ENCODE measurements at places on chromosomes 16 and 17.

- no peak for DNase-seq
These were observed 348.3 kb downstream of the C16orf95 start for GRCh38 chr16:86968866-86969265.

DNA sequence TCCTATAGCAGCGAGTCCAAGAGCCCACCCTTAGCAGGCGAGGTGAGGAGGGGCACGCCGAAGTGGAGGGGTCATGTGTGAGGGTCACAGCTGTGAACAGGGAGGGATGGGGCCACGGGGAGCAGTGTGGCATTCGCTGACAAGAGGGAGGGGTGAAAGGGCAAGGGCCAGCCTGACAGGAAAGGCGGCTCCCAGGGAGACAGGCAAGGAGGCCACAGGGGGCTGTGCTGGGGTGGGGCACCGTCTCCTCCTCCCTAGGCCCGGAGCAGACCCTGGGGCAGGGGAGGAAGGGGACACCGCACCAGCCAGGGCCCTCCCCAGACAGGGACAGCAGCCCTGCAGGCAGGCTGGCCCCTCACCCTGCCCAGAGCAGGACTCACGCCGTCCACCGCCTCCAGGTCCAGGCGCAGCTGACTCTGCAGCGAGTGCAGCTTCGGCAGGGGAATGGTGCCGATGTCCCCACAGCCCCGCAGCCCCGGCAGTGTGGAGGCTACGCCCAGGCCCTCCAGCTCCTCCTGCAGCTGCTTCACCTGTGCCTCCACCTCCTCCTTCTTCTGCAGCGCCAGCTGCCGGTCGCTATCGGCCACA, 15.1 kb downstream of the GNPTG start:
- DNase-seq: no peak

- no peak for DNase-seq
These were observed 36.9 kb upstream of the CPHXL start for GRCh38 chr16:75763204-75763603.

- DNase-seq: no peak
These were observed 10.0 kb upstream of the IRX3 start for GRCh38 chr16:54296543-54296942.

- no peak for DNase-seq
These were observed 252.1 kb downstream of the PHKB start for GRCh38 chr16:47713225-47713595.

DNA sequence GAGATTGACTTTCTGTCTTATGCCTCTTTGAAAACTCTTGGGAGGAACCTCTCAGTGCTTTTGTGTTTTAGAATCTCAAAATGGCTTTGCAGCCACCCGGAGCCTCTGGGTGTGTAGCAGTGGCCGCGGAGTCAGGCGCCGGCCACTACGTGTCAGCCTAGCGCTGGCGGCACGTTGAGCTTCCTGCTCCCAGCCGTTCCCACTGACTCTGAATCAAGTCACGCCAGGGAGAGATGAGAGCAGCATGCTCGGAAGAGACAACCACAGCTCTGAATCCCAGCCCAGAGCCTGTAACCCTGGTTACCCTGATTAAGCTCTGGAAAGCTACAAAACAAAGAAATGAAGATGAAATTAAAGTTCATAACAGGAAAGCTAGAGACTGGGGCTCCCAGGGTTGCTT, 97.4 kb upstream of the CACNG5 start:
- no peak for DNase-seq

GRCh38 chr17:72282439-72283029, 161.7 kb downstream of the SOX9 start:
- DNase-seq: no peak

- no peak for DNase-seq
These were observed 121.7 kb downstream of the MYO1D start for GRCh38 chr17:32755045-32755805.

DNA sequence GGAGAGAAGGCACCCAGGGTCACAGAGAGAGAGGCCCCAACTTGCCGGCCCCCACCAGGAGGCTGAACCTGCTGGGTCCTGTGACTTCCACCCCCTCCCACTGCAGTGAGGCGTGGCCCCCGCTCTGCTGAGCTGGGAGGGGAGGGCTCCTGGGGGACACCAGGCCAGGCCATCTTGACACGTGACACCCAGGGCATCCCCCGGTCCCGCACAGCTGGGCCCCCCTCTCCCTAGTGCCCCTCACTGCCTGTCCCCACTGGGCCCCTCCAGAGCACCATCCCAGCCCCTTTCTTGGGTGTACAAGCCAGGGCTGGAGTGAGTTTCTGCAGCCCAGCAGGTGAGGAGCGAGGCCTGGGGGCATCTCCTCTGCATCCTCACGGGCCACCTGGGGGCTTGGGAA, 12.4 kb downstream of the UBALD1 start:
- DNase-seq: no peak

- no peak for DNase-seq
These were observed 249.3 kb downstream of the CEP112 start for GRCh38 chr17:65942592-65942991.

DNA sequence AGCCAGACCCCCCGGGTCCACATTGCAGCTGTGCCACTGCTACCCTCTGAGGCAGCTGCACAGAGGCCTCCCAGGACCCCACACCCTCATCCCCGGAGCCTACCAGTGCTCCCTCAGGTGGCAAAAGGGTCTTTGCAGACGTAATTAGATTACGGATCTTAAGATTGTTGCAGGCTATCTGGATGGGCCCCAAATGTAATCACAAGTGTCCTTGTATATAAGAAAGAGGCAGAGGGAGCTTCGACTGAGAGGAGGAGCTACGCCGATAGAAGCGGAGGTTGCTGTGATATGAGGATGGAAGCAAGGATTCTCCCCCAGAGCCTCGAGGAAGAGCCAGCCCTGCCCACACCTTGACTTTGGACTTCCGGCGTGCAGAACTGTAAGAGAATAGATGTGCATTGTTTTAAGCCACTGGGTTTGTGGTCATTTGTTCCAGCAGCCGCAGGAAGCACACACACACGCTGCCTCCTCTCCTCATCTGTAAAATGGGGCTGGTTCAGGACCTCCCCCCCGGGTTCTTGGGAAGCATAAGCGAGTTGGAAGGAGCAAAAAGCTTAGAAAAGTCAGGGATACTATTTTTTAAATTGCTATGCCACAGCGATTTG, 10.5 kb upstream of the RAI1 start:
- DNase-seq: no peak

GRCh38 chr17:63517825-63518534, 5.2 kb upstream of the KCNH6 start:
- DNase-seq: no peak

- no peak for DNase-seq
These were observed 205.6 kb downstream of the FOXL1 start for GRCh38 chr16:86783636-86784626.

DNA sequence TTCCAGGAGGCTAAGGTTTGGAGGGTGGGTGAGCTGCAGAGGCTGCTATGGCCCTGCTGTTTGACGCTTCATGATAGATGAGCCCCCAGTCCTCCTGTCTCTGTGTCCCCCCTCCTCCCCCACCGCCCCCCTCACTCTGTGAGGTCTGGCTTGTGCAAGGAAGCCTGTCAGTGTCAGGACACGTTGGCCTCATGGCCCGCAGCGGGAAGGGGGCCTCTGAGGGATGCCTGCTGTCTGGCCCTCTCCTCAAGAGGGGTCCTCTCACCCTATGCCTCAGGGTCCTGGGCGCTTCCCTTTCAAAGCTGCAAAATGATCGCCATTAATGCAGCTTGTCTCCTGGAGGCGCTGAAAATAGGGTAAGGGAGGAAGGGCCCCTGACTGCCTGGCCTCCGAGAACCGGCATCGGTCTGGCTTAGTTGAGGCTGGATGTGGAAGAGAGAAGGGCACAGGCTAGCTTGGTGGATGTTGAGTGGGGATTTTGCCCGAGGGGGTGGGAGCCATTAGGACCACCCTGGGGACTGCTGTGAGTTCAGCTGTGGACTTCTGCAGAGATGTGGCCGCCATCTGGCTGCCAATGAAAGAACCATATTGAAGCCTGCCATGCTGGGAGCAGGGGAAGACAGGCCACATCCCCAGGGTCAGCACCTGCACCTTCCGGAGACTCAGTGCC, 14.8 kb upstream of the GOSR2 start:
- no peak for DNase-seq

GRCh38 chr17:27569257-27569722, 61.7 kb upstream of the LGALS9 start:
- DNase-seq: peak; percentile 14

- DNase-seq: no peak
These were observed 241.9 kb downstream of the CDH11 start for GRCh38 chr16:64880006-64880405.

DNA sequence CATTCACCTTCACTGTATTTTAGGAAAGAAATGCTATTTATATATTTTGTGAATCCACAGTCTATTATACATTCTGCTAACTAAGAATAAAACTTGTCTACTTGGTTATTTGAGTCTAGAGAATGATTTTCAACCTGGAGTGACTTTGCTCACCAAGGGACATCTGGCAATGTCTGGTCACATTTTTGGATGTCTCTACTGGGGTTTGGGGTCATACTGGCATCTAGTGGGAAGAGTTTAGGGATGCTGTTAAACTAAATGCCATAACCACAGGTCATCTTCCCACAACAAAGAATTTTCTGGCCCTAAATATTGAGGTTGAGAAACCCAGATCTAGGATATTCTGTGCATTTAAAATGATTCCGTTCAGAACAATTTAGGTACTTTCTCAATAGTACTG, 26.0 kb downstream of the KCNJ16 start:
- DNase-seq: no peak

GRCh38 chr16:82344157-82344556, 174.1 kb upstream of the MPHOSPH6 start:
- DNase-seq: no peak

DNA sequence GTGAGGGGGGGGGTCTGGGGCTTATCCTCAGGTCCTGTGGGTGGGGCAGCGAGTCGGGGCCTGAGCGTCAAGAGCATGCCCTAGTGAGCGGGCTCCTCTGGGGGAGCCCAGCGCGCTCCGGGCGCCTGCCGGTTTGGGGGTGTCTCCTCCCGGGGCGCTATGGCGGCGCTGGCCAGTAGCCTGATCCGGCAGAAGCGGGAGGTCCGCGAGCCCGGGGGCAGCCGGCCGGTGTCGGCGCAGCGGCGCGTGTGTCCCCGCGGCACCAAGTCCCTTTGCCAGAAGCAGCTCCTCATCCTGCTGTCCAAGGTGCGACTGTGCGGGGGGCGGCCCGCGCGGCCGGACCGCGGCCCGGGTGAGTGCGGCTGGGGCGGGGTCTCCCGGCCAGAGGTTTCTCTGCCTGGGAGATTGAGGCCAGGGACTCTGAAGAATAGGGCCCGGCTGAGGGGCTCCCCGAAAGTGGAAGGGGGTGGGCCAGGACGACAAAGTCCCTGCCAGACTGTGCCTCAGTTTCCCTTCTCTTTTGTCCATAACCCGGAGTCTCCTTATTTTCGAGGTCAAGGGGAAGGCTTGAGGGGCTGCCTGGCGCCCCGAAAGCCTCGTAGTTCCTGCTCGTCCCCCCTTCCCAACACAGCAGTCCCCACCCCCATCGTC, at the start of gene FGF11:
FGF11 (plus strand) TSS at position 51 of the 651 bp plus-strand sequence; CDS start at position 160, 109 bp downstream.
- DNase-seq: no peak

DNA sequence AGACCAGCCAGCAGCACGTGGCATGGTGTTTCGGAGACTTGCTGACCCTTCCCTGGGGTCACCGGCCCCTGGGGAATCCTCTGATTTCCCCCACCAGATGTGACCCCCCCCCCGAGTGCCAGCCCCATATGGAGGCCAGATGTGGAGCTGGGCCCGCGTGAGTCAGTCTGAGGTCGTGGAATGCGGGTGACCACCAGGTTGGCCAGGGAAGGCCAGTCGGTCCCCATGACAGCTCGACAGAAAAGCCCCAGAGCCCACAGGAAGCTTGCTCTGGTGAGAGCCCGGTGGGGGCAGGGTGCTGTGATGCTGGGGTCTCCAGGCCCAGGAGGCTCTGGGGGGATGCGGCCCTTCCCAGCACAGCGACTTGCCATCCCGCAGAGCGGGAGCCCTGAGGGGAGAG, 209.0 kb downstream of the NTN1 start:
- DNase-seq: no peak

- no peak for DNase-seq
These were observed 2.4 kb downstream of the POLR3K start for GRCh38 chr16:50769-51591.

DNA sequence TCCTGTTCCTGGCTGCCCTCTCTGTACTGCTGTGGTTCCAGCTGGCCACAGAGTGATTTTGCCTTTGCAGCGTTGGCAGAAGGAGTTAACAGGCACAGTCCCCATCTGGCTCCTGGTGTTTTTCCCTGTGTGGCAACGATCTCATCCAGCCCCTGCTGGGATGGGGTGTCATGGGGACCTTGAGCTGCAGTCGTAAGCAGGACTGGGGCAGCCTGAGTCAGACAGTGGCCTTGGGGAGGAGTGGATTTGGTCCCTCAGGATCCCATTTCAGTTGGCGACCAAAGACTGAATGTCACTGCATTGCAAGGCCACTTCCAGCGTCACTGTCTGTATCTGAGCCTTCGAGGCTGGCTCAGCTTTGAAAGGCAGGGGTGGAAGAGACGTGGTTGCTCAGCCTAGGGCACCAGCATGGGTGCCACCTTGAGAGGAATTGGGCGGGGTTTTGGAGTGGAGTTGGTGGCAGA, 11.9 kb downstream of the TMEM94 start:
- DNase-seq: no peak

- DNase-seq: peak; percentile 27
These were observed 52.1 kb downstream of the KLHDC4 start for GRCh38 chr16:87713451-87714229.

DNA sequence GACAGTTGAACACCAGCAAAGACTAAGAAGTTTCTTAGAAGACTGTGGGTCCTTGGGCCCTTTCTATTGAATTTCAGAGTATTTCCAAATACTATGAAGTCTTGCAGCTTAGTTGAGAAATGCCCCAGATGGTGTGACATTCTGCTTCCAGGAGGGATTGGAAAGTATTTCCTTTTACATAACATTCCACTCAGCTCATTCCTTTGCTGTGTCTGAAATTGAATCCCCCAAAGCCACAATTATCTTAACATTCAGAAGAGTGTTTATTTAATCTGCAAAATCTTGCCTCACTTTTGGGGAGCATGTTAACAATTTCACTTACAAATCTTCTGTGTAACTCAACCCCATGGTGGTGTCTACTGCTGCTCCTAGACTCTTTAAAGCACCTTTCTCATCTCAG, 307.7 kb downstream of the WWOX start:
- no peak for DNase-seq

DNA sequence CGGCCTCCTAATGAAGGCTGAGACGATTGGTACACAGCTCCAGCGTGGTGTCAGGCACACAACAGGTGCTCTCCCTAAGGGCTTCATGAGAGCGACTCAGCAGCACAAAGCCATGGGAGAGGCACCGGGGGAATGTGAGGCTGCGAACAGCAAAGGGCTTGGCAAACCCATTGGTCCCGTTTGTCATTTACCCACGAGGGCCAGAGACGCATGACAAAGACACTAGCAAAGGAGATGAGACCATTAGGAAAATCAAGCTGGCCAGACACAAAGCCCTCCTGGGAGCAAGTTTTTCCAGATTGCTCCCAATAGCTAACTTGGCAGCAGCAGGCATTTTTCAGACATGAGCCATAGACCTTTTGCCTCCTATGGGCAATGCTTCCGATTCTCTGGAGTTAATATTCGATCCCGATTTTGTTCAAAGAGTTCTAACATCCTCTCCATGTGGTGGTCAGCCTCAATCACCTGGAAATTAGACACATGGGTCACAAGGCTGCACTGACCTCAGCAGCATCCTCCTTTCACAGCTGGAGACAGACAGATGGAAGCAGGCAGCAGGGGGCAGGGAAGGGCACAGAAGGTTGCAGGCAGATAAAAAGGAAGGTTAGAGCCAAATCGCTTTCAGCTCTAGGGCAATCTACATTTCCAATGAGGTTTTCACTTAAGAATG, 38.2 kb downstream of the TK2 start:
- no peak for DNase-seq
